SJCRH30 (cell line): ENCODE measurements at places on chromosomes 1 and 21.
A peak's percentile ranks its signal among the peaks of the same experiment; 100 is the strongest.

DNA sequence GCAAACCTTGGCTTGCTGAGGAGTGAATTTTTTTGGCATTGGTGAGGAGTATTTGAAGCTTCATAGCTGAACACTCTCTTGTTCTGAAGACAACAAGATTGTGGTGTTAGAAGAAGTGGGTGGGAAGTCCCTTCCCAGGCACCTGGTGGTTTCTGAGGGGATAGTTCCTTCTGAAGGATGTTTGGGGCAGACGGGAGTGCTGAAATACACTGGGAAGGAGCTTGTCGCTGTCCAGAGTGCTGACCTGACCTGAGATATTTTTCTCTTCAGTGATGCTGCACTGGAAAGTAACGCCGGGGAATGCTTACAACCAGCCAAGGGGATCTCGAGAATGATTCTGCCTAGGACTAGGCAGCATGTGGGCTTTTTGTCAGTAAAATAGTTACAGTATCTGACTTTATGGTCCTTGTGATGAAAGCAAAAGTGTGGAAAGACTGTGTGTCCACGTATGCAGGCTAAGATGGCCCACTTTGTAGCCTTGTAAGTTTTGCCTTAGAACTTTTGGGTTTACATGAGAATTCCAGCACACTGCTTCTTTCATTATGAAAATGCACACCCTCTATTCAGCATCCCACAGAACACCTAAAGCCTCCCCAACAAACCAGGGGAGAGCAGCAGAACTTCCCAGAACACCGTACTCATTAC lies 33.1 kb upstream of the NFASC start:
- DNase-seq = peak; percentile 83

DNA sequence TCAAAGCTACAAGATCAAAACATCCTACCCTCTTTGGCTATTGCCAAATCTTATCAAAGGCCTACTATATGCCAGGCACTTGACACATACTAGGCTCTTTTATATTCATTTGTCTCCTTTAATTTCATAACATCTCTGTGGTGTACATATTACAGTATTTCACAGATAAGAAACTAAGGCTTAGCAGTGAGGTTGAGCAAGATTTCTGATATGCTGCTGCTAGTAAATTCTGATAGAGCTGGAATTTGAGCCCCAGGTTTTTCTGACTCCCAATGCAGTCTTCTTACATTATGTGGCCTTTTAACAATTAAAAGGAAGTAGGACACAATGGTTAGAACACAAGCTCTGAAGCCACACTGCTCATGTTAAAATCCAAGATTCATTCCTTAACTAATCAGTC lies 16.8 kb downstream of the CCDC185 start:
- no peak for DNase-seq

DNA sequence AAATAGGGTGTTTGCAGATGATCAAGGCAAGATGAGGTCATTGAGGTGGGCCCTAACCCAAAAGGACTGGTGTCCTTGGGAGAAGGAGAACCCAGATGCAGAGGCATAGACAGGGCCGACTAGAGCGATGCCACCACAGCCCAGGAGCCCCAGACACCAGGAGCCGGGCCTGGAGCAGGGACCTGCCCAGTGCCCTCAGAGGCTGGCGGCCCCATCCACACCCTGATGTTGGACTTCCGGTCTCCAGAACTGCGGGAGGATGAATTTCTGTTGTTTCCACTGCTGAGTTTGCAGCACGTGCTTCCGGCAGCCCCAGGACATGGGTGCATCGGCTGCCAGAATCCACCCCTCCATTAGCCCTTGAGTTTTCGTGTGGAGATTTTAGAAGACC lies 7.2 kb upstream of the ACTRT2 start:
- DNase-seq = no peak

- no peak for DNase-seq
Observed at GRCh38 chr1:118323246-118323645, 138.2 kb upstream of the SPAG17 start.

- no peak for DNase-seq
Observed at GRCh38 chr1:248860007-248860406, 1.1 kb upstream of the ZNF692 start.

DNA sequence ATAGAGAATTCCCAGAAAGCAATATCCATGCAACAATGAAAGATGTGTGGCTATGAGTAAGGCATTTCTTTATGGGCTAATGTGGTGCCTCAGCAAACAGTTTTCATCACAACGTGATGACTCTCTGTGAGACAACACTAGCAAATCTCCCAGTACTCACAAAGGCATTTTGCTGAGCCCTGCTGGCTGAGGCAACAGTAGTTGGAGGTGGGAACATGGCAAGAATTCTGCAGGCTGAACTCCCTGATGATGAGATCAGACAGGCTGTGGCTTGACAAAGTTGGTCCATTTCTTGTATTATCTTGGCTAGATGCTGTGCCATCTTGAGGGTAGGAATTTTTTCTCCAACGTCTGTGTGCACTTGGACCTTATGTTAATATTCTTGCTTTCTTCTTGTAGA lies 24.6 kb downstream of the PROX1 start:
- DNase-seq = no peak

GRCh38 chr1:29239142-29239541 lies 2.8 kb downstream of the PTPRU start:
- peak; percentile 39 for DNase-seq

GRCh38 chr21:17795146-17796036 lies 23.8 kb downstream of the C21orf91 start:
- no peak for DNase-seq

- no peak for DNase-seq
Observed at GRCh38 chr1:20964540-20965484, 177.7 kb upstream of the HP1BP3 start.

GRCh38 chr1:192808163-192808517 lies 699 bp upstream of the RGS2 start:
- no peak for DNase-seq

DNA sequence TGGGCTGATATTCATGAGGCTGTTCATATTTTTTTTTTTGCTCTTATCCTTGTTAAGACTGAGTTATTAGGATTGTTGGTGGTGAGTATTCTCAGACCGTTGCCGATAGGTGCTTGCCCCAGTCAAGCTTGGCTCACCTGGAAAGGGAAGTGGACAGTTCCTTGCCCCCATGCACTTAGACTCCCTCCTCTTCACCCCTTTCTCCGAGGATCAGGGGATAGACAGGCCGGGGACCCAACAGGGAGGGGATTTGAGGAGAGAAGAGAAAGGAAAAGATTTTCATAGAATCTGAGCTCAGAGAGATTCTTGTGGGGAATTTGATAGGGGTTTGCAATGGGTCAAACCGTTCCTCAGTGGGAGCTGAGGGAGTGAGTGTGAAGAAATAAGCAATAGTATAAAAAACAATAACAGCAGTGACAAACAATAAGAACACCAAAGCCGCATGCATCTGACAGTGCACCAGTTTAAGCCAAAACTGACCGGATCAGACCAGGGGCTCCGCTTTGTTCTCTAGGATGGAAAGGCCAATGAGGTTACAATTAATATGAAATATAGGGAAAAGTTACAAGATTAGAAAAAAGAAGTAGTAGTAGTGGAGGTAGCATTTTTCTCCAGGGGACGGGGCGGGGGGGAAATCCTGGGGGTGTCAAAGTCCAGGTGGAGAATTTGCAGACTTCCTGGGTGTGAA lies 8.9 kb downstream of the PAX7 start:
- no peak for DNase-seq

GRCh38 chr1:42586016-42586415 lies 72.2 kb upstream of the PPIH start:
- no peak for DNase-seq

- no peak for DNase-seq
Observed at GRCh38 chr1:12475530-12475934, 142.5 kb downstream of the DHRS3 start.

DNA sequence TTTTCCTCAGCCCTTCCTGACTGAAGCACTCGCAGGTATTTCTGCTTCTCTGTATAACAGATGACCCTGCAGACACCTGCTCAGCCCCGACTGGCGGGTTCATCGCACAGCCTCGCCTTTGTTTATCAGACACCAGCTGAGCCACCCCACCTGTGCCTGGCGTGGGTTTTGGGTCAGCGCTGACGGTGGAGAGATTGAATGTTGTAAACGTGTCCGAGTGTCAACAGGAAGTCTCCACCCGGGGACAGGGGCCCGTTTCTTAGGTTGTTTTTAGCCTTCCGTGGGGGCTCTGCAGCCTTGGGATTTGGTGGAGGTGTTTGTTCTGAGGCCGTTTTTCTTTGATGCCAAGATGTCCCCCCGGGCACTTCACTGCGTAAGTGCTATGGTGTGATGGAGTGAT lies 60.1 kb downstream of the COL18A1 start:
- no peak for DNase-seq

DNA sequence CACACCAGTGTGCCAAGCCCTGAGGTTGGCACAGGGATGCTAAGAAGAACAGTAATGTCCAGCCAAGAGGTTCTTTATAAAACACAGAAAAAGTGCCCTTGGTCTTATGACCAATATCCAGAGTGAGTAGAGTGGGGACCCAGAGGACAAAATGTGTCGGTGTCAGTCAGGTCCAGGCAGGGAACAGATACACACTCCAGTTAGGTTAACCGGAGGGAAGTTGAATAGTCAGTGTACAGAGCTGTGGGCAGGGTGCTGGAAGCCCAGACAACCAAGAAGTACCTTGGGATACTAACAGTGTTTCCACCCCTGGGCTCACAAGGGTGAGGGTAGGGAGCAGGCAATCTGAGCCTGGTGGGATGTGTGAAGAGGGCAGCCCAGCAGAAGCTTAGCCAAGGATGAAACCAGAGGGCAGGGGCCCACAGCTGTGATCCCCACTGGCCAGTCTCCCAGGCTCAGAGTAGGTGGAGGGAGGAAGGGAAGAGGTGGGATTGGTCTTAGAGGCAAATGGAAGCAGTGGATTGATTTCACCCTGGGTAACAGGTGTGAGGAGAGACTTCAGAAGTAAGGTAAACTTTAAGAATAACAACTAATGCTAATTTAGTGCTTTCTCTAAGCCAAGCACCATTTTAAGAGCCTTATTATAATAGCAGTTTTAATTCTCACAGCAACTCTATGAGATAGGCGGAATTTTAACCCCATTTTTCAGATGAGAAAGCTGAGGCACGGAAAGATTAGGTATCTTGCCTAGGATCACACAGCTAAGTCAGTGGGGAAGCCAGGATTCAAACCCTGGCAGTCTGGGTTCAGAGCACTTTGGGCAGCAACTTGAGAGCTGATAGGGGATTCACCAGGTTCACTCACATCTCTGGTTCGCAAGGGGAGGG lies 143.4 kb upstream of the HOOK1 start:
- peak; percentile 66 for DNase-seq

DNA sequence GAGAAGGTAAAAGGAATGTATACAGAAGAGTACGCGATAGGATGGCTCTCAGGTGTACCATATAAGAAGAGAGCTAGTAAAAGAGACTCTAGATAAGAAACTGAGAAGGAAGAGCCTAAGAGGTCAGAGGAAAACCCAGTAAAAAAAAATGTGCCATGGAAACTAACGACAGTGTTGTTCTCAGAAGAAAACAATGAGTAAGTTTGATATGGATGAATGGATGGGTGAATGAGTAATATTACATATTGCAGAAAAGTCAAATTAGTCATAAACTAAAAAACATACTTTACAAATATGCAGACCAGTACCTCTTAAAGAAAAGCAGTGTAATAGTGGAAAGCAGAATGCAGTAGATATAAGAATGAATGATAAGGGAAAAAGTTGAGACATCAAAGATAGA lies 316.2 kb downstream of the HMCN1 start:
- DNase-seq = no peak

DNA sequence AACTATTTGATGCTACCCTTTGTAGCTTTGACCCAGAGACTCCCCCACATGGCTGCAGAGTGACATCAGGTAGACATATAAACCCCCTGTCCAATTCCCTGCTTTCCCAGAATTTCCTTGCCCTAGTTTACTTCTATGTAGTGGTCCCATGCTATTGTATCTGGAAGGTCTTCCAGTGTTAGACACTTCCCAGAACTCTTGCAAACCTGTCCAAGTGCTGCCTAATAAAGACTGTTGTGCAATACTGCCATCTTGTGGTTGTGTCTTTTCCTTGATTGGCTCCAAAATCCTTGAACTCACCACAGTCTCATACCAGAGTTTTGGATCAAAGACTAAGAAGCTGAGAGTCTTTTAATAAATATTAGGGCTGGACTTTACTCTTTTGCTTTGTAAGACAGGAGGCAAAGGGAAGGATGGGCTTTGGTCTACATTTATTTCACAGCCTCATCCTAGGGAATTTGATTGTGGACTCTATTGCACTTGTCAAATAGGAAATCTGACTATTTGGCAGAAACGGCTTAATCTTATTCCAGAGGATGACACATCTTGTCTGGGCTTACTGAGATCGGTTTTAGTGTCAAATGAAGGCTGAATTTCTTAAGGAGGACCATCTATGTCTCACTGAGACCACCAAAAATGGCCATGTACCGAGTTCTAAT lies 169.9 kb downstream of the LRRC7 start:
- peak; percentile 18 for DNase-seq

- DNase-seq = no peak
Observed at GRCh38 chr21:15190412-15190811, 125.6 kb upstream of the NRIP1 start.

DNA sequence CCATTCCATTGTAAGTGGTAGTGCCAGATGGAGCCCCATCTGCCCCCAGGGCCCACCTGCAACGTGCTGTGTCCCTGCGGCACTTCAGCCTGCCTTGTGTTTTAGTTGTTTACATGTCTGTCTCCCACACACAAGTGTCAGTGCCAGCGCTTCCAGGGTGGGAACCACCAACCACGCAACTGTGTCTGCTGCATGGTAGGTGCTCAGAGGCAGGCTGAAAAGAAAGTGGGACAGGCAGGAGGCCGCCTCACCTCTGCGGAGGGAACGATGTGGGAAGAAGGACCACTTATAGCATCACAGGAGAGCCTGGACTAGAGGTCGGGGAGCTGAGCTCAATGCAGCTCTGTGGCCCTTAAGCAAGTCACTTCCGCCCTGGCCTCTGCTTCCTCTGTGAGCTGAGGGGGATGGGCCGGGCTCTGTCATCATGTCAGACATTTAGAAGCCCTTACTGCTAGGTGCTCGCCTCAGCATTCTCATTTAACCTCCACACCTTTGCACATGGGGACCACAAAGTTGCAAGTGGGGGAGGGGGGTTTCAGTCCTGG lies 17.9 kb downstream of the SLC9A1 start:
- no peak for DNase-seq

GRCh38 chr1:234690872-234691271 lies 80.9 kb upstream of the IRF2BP2 start:
- no peak for DNase-seq

DNA sequence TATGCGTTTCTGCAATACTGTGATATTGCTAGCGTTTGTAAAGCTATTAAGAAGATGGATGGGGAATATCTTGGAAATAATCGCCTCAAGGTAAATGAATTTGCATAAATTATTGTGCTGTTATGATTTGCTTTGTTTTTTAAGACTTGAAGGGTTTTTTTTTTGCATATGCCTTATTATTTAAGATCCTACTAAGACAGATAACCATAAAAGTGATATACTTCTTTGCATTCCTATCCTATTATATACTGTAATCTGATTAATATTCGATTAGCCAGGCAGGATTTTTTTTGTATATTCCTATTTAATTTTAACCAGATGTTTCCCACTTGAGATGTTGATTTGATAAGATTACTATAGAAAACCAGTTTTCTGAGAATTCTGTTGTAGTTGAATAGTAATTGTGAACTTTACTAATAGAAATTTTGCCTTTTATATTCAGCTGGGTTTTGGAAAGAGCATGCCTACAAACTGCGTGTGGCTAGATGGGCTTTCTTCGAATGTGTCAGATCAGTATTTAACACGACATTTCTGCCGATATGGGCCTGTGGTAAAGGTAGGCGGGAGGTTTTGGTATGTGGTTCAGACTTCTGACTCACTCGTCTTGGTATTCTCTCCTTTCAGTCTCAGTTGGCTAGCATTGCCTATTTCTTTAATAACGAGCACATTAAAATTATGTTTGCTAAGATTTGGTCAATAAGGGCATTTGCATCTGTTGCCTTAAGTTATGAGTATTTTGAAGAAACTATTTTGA lies 56.8 kb downstream of the ZBTB17 start:
- no peak for DNase-seq
